ENCODE measurements at places on chromosomes 5 and 9.

DNA sequence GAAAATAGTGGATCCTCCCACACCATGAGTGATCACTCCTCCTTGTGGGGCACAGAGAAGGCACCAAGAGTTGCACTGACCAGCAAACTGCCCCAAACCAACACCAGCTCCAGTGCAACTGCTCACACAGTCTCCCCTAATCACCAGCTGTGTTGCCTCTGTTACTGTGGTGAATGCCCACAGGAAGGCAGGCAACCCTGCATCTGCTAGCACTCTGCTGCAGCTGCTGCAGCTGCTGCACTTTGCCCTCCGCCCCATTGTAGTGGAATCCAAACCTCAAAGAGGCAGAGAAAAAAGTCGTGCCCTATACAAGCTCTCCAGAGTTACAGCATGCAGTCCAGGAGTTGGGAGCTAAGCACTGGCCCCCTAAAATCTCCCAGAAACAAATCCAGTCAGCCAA is 339.6 kb downstream of the TRIM36 start:
- DNase-seq: no peak

DNA sequence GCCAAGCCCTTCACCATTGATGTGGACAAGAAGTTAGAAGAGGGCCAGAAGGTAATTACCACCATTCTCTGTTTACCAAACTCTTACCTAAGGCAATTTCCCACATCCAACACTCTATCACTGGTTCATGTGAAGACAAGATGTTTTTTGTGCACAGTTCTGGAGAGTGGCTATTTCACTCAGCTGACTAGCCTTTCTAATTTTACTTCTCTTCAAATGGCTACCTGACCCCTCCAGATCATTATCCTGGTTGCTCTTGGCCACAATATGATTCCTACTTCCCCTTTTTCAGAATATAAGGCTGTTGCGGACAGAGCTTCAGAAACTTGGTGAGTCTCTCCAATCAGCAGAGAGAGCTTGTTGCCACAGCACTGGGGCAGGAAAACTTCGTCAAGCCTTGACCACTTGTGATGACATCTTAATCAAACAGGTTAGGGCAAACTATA is 7.1 kb downstream of the KIF20A start:
- no peak for DNase-seq

DNA sequence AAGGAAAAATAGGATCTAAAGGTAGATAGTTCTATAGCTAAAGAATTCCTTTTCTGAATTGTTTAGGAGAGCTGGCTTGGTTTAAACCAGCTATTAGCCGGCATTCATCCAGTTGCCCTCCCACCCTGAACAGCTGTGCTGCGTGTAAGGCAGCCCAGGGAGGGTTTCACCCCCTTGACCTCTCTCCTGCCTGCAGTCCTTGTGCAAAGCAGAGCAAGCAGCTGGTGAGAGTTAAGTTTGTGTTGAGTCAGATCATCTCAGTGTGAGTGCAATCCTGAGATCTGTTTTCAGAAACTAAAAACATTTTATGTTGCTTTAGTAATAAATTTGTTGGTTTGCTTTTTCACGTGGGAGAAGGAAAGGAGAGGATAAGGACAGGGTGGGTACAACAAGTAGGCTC is 13.0 kb downstream of the SLC25A25 start:
- peak; percentile 88 for DNase-seq

DNA sequence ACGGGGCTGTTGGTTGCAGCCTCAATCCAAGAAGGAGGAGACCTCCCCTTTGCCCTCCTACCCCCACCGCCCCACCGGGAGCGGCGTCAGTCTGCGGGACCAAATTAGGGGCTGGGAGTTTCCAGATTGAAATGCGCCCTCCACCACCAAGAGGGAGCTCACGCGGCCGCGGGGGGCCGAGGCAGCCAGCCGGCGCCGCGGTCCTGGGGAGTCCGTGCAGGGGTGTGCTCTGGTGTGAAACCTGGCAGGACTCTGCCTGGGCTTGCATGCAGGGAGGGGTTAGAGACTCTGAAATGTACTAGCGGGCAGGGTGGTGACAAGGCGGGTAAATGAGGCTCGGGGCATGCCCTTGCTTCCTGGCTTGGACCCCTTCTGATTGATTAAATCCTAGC is 989 bp upstream of the FBN2 start:
- no peak for DNase-seq

DNA sequence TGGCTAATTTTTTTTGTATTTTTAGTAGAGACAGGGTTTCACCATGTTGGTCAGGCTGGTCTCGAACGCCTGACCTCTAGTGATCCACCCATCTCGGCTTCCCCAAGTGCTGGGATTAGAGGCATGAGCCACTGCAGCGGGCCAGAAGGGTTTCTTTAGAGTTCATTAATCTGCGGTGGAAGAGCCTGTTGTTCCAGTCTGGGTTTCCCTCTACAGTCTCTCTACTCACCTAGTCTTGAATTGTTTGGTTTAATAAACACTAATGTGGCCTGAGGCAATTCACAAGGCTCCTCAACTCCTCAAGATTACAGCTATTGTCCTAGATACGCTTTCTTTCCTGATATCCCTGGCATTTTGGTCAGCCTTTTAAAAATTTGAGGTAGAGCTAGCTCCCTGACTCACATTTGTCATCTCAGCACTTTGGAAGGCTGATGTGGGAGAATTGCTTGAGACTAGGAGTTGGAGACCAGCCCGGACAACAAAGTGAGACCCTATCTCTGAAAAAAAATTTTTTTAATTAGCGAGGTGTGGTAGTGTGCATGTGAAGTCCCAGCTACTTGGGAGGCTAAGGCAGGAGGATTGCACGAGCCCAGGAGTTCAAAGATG is 4.6 kb upstream of the SAR1B start:
- DNase-seq: no peak

GRCh38 chr9:119861842-119862241 is 492.6 kb upstream of the BRINP1 start:
- no peak for DNase-seq

DNA sequence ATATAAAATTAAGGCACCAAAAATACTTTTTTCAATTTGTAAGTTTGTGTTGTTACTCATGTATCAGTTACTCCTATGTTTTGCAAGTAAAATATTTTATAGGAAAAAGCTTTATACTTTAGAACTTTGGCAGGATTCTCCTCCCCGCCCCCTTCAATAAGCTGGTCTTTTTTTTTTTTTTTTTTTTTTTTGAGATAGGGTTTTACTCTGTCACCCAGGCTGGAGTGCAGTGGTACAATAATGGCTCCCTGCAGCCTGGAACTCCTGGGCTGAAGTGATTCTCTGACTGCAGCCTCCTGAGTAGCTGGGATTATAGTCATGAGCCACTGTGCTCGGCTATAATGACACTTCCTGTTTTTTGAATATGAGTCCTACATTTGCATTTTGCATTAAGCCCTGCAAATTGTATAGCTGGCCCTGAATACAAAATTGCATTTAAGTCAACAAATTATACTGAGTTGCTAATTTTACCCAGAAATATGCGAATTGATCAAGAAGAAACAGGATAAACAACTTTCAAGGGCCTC is 192.9 kb downstream of the PIK3R1 start:
- DNase-seq: no peak

GRCh38 chr5:151123897-151124751 is 33.5 kb downstream of the ANXA6 start:
- DNase-seq: peak; percentile 35

- DNase-seq: no peak
Measured at GRCh38 chr9:113712053-113712452, 164.1 kb upstream of the ZNF618 start.

DNA sequence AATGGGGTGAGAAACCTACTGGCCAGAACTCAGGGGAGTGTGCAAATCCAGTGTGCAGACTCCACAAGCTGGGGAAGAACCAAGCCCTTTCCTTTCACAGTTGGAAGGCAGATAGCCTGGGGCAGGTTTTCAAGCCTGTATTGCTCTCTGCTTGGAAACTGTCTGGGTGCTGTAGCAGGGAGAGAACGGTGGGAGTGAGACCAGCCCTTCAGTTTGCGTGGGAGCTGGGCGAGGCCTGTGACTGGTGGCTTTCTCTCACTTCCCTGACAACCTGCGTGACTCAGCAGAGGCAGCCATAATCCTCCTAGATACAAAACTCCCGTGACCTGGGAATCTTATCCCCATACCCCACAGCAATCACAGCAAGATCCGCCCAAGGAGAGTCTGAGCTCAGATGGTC is 44.9 kb upstream of the SNCAIP start:
- no peak for DNase-seq

GRCh38 chr5:1445313-1445688 is at the start of gene SLC6A3:
Gene SLC6A3, minus strand, starts transcription at chr5:1445440. Its CDS starts 2,243 bp downstream, at chr5:1443197.
- no peak for DNase-seq

DNA sequence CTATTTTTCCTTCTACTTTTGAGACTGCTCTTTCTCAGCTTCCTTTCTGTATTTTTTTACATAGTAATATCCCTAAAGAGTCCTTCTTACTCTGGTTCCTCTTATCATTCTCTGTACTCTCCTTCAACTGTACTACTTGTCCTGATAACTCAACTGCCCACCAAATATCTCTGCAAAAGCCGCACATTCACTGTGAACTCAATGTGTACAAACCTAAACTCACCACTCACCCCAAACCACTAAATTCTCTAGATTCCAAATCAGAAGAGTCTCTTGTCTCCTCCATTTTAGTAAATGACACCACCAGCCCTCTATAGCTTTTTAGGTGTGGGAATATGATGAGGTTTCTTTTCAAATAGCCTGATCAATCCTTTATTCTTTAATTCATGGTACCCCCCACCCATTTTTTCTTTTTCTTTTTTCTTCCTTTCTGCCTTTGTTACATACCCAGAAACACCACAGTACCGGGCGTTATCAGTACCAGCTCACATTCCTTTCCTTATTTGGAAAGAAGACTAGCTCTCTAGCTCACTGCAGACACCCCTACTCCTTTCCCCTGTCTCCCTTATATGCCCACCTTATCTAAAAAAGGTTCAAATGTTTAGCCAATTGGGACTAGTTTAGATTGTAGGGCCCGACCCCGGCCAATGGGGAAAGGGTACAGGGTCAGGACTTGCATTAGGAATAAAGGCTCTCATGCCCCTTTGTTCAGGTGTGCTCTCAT is 63.1 kb upstream of the RANBP6 start:
- no peak for DNase-seq

- DNase-seq: peak; percentile 70
Measured at GRCh38 chr5:140246378-140247122, 56.4 kb downstream of the PFDN1 start.

DNA sequence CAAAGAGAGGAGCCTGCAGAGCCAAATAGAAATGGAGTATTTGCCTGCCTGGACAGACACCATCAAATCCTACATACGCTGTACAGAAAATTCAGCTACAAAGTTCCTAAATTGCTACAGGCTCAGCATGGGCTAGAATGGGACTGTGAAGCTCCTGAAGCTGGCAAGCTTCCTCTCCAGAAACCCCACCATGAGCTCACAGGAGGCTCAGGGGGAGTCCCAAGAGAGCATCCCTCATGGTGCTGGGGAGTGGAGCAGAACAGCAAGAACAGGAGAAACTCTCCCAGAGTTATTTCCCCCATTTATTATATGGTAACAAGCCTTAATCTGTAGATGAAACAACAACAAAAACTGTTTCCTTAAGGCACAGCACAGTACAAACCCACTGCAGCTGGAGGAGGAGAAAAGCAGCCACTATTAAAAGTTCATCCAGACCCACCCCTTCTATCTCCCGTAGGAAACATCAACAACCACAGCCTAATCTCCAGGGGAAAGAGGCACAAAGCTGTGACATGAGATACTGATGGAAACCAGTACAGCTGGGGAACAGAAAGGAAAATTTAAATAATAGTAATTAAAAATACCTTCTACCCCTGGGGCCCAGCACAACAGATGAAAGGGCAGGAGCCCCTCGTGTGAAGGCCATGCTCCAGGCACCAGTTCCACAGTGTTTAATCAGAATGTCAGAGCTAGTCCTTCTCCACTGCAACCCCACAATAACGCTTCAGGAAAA is 548.5 kb downstream of the MTRR start:
- DNase-seq: no peak

GRCh38 chr5:173016598-173017046 is 33.1 kb downstream of the ATP6V0E1 start:
- DNase-seq: peak; percentile 42

DNA sequence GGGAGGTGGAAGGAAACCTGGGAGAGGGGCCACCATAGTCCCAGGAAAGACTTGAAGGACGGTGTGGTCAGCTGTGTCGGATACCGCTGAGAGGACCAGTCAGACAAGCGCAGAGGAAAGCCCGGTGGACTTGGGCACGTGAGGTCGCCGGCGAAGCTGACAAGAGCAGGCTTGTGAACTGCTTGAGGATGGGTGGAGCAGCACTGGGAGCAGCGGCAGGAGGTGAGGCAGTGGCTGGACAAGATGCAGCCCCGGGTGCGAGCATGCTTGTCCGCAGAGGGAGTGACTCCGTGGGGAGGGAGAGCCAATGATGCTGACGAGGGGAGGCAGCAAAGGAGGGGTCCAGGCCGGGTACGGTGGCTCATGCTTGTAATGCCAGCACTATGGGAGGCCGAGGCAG is 18.3 kb upstream of the CD74 start:
- no peak for DNase-seq

- no peak for DNase-seq
Measured at GRCh38 chr9:14165376-14166035, 148.4 kb downstream of the NFIB start.

- DNase-seq: no peak
Measured at GRCh38 chr9:21761309-21761901, 41.0 kb upstream of the MTAP start.

- DNase-seq: peak; percentile 32
Measured at GRCh38 chr5:151406322-151406947, 41.0 kb upstream of the SLC36A1 start.

DNA sequence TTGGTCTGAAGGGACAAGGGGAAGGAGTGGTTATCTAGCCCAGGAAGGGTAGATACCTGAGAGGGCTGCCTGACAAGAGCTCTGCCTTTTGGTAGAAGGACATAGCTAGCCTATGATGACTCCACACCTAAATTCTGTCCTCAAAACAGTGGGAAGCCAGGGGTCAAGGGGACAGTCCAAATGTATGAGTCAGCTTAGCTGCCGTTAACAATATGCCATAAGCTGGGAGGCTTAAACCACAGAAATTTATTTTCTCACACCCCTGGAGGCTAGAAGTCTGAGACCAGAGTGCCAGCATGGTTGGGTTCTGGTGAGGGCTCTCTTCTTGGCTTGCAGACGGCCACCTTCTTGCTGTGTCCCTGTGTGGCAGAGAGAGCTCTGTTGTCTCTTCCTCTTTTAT is 306.4 kb downstream of the NTRK2 start:
- no peak for DNase-seq

- peak; percentile 84 for DNase-seq
Measured at GRCh38 chr9:137672907-137673791, 54.3 kb downstream of the EHMT1 start.

GRCh38 chr5:99243111-99243510 is 314.3 kb upstream of the CHD1 start:
- DNase-seq: no peak

- DNase-seq: no peak
Measured at GRCh38 chr5:17061973-17062470, 125.9 kb upstream of the MYO10 start.

DNA sequence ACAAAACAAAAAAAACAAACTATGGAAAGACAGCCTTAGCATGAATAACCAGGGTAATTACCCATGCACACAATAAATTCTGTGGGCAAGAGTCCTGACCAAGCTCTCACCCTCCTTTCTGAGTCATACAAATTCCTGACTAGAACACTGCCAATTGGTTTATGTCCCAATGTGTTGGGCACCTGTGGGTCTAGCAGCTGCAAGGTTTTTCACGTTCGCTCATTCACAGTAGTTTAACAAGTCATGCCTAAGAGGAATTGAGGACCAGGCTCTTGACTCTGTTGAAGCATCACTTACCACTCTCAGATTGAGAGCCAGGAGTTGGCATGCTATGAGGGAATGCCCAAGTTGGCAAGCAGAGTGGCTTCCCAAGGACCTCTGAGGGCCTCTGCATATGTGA is 205.5 kb upstream of the SLC24A2 start:
- no peak for DNase-seq

- DNase-seq: no peak
Measured at GRCh38 chr5:42495914-42496313, 72.7 kb downstream of the GHR start.

- DNase-seq: no peak
Measured at GRCh38 chr5:176178789-176179188, 59.4 kb upstream of the SIMC1 start.

Measured in AG08396 (cell line).